ENCODE measurements at places on chromosomes 6 and 20. TPM values are rescaled to one million over a fixed set of nuclear protein-coding genes. Genes with fewer than 3 reads are reported as not detected.

DNA sequence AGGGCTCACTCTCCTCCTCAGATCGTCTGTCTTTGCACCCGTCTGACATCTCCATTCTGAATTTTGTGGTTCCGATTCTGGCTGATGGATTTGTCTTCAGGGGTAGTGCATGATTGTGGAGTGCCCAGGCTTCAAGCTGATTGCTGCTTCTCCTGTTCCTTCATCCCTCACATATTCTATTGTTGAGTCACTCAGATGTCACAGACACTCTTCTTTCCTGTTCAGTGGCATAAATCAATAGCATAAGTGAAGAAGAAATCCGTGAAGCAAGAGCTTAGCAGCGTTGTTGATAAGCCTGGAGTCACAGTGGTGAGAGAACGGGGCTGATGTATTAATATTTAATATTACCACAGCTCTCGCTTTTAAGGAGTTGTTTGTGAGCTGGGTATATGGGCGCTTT is 152.5 kb downstream of the MTHFD1L start:
- no peak for DNase-seq

The TMEM14A gene
- total RNA-seq: 25.4 TPM

The CTCFL gene
- not detected for total RNA-seq

The DOK5 gene
- total RNA-seq: 20.1 TPM

- DNase-seq: no peak
Measured at GRCh38 chr6:24936641-24937317, 1.0 kb upstream of the RIPOR2 start.

DNA sequence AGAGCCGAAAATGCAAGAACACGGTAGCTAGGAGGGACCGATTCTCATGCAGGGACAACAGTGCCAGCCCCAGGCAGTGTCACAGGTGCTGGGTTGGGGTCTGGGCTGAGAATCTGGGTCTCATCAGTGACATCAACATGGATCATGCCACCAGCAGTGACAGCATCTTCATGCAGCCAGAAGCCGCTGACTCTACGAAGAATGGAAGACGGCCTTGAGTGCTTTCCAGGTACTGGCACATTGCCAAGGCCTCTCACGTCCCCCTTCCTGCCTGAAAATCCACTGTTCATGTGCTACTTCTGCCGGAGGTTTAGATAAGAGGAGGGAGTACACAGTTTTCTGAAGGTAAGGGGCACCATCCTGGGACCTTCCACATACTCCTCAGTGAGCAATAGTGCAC is 141.1 kb upstream of the FOXQ1 start:
- peak; percentile 74 for DNase-seq

The TTLL9 gene
- 1.0 TPM for total RNA-seq

The ACTL10 gene
- total RNA-seq: 0.10 TPM

- no peak for DNase-seq
Measured at GRCh38 chr6:3321042-3321441, 62.3 kb downstream of the PSMG4 start.

The RIPPLY2 gene
- total RNA-seq: not detected

The BPIFA3 gene
- total RNA-seq: not detected

- no peak for DNase-seq
Measured at GRCh38 chr6:86848986-86849385, 88.3 kb upstream of the HTR1E start.

GRCh38 chr20:24109537-24109936 is 121.0 kb upstream of the GGTLC1 start:
- no peak for DNase-seq
